ENCODE measurements at places on chromosomes 7 and 10.

- no peak for DNase-seq
These were observed 38.6 kb upstream of the WASL start for GRCh38 chr7:123787220-123788007.

- DNase-seq: no peak
These were observed 47.0 kb downstream of the RASGEF1A start for GRCh38 chr10:43219848-43220247.

- DNase-seq: no peak
These were observed 225.4 kb downstream of the DKK1 start for GRCh38 chr10:52539463-52539862.

DNA sequence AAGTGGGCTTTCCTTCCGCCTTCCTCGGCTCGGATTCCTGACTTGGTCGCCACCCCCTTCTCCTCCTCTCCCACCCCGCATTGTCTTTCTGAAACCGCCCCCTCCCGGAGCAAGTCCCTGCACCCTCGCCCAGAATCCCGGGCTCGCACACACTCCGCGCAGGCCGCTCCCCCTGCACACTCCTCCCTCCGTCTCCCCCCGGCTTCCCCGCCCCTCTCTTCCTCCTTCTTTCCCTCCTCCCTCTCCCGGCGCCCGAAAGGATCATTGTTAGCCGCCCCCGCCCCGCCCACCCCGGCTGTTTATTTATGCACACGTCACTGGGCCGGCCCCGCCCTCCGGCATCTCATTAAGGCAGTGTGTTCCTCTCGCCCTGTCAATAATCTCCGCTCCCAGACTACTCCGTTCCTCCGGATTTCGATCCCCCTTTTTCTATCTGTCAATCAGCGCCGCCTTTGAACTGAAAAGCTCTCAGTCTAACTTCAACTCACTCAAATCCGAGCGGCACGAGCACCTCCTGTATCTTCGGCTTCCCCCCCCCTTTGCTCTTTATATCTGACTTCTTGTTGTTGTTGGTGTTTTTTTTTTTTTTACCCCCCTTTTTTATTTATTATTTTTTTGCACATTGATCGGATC is at the start of gene TCF7L2:
Gene TCF7L2, plus strand, starts transcription at position 373 of the 633 bp plus-strand sequence. CDS start 510 bp downstream, outside the sequence.
- peak; percentile 89 for DNase-seq

DNA sequence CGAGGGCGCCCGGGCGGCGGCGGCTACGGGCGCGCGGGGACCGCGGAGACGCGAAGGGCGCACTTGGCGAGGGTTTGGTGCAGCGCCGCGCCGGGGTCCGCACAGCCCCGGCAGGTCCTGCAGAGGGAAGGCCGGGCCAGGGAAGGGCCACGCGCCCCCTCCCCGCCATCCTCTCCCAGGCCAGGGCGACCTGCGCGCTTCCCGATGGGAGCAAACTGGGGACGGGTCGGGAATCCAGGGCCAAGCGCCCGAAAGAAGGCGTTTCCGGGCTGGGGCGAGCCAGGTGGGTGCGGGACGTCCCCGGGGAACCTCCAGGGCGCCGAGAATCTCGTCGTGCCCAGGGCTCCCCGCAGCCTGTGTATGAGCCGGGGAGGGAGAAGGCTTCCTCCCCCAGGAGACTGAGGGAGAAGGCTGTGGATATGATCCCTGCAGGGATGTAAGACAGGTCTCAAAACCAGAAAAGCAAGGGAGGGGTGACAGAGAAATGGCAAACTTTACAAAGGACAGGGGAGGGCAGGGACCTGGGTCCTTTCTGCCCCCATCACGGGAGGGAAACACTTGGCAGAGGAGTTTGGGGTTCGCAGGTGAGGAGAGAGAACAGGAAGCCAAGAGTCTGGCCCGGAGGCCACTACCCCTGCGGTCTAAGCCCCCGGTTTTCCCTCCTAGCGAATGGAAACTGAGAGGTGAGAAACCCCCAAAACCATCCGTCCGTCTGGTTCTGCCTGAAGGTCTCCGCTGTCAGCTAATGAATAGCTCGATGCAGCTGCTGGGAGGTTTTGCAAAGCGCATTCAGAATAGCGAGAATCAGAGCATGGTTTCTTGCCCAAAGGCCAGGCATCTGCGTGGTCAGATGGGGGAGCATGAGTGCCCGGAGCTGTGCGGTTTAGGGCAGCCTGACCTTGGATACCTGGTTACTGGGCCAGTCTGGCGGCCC is 674 bp downstream of the AMZ1 start:
- no peak for DNase-seq

- DNase-seq: no peak
These were observed 235.2 kb upstream of the SP4 start for GRCh38 chr7:21192657-21193056.

GRCh38 chr7:142669074-142669654 is 80.1 kb upstream of the PRSS1 start:
- DNase-seq: no peak

- DNase-seq: no peak
These were observed 121.0 kb downstream of the NEURL1 start for GRCh38 chr10:103614306-103615158.

DNA sequence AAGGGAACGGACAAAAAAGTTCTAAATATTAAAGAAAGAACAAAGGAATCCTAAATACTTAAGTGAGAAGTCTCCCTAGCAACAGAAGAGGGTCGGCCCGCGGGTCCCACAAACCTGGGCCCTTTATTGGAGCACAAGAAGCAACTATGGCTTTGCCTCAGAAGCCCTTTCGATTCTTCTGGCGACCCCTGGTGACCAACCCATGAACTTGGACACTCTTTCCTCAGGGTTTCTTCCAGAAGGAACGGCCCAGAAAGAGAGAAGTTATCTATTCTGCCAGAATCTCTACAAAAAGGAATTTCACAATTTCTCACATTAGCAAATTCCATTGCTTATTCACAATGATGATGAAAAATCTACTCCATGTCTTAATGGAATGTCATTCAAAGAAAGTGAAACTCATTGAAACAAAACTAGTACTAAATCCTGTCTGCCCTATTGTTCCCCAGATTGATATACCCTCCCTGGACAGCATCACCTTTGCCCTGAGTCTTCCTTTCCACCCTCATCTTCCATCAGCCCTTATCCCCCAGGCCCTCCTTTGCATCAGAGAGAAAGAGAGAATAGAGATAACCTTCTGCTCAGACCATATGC is 43.7 kb downstream of the CPVL start:
- peak; percentile 31 for DNase-seq

DNA sequence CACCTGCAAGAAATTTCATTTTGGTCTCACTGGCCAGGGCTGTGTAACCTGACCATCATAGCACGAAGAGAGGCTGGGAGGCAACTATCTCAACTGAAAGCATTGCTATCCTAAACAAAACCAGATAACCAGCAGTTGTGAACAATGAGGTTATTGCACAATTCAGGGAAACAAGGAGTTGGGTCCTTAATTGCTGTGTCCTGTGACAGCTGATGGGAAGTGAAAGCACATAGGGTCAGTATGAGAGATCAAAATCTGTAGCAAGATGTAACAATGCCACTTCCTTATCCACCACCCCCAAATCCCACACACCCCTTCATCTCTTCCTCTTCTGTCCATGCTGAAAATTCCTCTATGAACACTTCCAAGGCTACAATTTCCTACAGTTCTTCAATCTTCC is 80.2 kb downstream of the HTR7 start:
- no peak for DNase-seq

- DNase-seq: no peak
These were observed 46.9 kb downstream of the AHCYL2 start for GRCh38 chr7:129271500-129272355.

DNA sequence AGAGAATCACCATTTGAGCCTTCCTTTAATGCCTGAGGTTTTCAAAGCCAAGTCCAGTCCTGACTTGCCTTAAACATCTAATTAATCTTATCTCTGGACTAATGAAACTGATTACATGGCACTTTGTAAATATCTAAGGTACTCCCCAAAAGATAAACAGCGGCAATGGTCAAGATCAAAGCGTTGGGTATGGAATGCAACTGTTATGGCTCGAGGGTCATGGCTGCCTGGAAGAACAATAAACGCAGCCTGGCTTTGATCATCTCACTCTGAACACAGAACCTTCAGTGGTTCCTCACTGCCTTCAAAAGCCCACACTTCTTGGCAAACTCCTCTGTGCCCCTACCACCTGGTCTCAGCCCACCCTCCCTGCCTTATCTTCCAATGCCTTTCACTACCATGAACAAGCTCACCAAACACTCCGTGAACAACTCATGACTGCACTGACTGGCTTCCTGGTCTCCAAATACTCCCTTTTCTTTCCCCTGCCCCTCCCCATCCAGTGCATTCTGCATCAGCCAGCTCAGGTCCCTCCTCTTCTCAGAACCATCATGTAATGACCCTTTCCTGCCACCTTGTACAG is 150.2 kb upstream of the NFE2L3 start:
- DNase-seq: no peak

GRCh38 chr7:13945670-13946069 is 43.8 kb downstream of the ETV1 start:
- DNase-seq: no peak

DNA sequence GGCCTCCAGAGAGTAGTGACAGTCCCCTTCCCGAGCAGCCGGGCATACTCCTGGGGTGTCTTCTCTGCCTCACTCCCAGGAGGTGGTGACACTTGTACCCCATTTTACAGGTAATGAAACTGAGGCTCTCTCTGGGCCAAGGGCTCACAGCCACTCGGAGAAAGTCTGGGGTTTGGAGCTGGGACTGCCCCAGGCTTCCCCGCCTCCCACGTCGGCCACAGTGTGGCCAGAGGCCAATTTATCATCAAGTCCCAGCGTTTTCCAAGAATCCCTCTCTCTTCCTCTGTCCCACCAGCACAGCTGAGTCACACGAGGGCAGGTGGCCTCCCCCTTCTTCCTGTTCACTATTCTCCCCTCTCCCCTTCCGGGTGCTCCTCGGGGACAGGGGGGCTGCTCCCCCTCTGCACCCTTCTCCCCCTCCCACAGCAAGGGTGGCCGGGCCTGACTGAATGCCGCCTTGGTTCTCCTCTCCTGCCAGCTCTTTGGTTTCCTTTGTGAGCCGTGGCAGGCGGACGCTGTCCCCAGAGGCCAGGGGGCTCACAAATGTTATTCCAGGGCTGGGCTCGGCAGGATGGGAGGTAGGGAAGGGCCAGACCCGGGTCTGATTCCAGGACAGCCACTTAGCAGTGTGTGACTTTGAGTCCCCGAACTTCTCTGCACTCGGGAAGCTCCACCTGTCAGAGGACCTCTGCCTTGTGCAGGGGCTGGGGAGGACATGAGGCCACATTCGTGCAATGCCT is 17.7 kb downstream of the CLIP2 start:
- no peak for DNase-seq

DNA sequence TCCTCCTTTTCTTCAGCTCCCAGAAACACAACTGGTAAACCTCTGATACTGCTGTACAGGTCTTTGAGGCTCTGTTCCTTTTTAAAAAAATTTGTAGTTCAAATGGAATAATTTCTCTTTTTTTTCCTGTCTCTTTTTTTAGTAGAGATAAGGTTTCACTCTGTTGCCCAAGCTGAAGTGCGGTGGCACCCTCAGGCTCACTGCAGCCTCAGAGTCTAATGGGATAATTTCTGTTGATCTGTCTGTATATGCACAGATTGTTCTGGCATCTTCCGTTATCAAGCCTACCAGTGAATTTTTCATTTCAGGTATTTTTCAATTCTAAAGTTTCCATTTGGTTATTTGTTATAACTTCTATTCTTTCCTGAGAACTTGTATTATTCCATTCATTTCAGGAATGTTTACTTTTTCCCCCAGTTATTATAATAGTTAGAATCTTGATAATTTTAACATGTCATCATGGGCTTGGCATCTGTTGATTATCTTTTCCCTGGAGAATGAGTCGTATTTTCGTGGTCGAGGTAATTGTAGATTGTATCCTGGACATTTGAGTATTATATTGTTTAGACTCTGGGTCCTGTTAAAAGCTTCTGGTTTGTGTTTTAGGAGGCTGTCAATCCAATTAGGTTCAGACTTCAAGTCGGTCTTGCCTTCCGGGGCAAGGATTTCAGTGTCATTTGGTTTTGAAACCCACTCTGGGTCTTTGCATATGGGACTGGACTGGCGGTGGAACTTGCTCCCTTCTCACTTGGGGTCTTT is 24.5 kb downstream of the CRCP start:
- DNase-seq: no peak

GRCh38 chr10:29635711-29636144 is 957 bp upstream of the SVIL start:
- no peak for DNase-seq

DNA sequence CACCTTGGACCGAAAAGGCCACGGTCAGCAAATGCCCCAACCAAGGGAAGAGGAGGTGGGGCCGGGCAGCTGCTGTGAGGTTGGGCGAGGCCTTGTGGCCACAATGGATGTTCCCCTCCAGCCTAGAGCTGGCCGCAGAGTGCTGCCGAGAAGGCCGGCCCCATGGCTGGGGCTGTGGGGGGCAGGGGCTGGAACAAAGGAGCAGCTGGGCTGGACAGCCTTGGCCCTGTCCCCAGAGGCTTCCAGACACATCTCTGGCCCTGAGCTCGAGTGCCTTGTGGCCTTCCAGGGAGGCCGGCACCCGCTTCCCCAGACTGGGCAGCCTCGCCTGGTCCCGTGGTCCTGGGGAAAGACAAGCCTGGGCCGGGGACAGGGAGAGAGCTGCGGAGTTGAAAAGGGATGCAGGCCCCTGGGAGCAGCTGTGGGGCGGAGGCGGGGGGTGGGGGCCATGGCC is 88.0 kb downstream of the PDGFA start:
- no peak for DNase-seq

DNA sequence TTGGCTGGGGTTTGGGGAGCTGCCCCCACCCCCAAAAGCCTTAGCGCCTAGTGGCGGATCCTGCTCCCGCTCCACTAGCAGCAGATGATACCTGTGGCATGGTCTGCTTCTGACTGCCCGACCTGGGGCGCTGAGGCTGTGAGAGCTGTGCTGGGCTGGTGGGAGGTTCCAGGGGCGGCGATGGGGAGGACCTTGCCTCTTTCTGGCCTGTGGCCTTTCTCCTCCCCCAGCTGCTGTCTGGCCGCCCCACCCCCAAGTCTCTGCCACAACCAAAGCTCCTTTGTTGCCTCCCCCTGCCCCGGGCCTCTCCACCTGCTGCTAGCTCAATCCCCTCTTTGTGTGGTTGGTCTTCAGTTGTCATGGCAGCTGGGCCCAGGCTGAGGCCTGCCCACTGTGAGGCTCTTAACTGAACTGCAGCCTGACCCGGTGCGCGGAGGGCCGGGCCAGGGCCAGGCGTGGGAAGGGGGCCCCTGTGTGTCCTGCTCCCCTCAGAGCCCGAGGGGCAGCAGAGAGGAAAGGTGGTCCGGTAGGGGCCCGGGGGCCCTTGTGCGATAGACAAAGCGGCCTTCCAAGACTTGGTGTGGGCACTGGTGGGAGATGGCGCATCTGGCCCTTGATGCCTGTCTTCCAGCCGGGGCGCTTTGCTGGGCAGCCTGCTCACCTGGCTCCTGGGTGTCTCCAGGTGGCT is 4.7 kb downstream of the ZNF775 start:
- peak; percentile 98 for DNase-seq

- DNase-seq: no peak
These were observed 368.9 kb downstream of the KCNMA1 start for GRCh38 chr10:77268721-77269120.

- no peak for DNase-seq
These were observed 10.2 kb upstream of the PPP1R3C start for GRCh38 chr10:91642831-91643692.

- no peak for DNase-seq
These were observed 327.4 kb downstream of the CDK14 start for GRCh38 chr7:90923541-90923997.

DNA sequence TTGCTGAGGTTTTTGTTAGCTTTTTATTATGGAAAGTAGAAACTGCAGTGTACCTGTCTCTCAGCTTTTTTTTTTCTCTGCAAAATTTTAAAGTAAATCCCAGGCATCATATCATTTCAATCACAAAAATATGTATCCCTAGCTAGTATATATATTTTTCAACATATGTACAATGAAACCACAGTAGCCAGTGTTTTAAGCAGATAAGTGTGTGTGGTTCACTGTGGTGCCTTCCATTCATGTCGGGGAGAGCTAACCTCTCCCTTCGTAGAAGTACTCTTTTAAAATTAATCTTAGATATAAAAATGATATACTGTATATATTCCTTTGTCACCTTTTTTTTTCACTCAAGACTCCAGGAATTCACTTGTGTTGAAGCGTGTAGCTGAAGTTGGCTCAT is 22.7 kb downstream of the CUL1 start:
- DNase-seq: no peak
